Prostate gland (tissue), 2 donors: ENCODE measurements at places on chromosomes 5 and 9.

- DNase-seq, result no peak
Observed at GRCh38 chr5:179287071-179287470, 58.2 kb downstream of the ADAMTS2 start.

DNA sequence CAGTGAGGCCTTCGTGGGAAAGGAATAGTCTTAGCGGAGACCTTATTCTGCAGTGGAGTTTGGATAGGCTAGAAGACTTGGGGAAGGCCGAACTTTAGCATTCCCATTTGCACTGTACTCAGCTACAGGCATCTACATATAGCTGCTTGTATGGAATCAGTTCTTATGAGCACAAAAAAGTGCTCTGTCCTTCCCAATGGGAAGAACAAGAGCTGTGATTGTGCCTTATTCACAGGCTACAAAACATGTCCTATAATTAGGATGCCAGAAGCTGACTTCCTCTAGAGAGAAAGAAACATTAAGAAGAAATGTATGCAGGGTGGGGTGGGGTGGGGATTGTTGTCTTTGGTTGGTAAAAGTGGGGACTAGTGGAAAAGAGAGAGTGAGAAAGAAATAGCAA is 154.7 kb downstream of the ATP10B start:
- DNase-seq, result no peak

GRCh38 chr5:95045181-95045965 is 239.5 kb downstream of the MCTP1 start:
- no peak for DNase-seq

DNA sequence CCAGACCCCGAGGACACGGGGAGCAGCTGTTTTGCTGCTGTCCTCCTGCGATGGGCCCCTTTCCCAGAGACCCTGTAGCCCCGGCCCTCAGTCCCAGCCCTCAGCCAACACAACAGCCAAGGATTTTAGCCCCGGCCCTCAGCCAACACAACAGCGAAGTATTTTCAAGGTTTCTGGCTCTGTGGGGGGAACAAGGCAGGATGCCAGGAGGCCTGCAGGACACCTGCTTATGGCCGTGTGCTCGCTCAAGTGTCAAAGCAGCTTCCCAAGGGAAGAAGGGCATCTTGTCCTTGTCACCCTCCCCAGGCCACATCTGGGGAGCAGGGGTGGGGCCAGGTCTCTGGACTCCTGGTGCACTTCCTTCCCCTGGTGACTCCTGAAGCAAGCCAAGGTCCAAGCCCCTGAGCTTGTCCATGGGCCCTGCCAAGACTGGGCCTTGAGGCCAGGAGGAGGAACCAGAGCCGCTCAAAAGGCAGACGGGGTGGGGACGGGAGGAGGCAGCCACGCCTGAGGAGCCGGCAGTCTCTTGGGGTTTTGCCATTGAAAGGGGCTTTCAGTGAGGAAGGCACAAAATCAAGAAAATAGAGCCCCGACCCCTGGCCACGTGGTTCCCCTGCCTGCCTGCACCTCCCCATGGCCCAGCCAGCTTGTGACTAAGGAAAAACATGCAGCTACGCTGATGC is 10.8 kb downstream of the KCNT1 start:
- DNase-seq, result no peak
